ENCODE measurements at places on chromosomes 11 and 22.

DNA sequence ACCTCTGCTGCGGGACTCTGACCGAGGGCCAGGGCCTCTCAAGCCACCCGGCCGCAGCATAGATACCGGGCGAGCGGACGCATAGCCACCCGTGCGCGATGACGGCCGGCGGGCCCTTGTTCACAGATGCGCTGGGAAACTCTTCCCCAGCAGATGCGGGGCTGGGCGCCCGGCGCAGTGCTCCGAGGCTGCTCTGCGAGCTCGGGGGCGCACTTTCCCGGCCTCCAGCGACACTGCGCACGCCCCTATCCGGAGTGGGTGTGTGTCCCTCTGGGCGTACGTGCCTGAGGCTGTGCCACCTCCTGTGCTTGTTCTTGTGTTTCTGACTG is 104.7 kb upstream of the E2F8 start:
- no peak for DNase-seq

GRCh38 chr11:68293708-68294107 is 18.7 kb upstream of the LRP5 start:
- no peak for DNase-seq

DNA sequence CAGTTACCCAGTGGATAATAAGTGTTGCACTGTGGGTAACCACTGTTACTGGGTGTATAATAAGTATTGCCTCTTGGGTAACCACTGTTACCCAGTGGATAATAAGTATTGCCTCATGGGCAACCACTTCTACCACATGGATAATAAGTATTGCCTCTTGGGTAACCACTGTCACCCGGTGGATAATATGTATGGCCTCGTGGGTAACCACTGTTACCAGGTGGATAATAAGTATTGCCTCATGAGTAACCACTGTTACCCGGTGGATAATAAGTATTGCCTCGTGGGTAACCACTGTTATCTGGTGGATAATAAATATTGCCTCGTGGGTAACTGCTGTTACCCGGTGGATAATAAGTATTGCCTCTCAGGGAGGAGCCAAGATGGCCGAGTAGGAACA is 29.7 kb upstream of the NXPE4 start:
- DNase-seq = no peak

DNA sequence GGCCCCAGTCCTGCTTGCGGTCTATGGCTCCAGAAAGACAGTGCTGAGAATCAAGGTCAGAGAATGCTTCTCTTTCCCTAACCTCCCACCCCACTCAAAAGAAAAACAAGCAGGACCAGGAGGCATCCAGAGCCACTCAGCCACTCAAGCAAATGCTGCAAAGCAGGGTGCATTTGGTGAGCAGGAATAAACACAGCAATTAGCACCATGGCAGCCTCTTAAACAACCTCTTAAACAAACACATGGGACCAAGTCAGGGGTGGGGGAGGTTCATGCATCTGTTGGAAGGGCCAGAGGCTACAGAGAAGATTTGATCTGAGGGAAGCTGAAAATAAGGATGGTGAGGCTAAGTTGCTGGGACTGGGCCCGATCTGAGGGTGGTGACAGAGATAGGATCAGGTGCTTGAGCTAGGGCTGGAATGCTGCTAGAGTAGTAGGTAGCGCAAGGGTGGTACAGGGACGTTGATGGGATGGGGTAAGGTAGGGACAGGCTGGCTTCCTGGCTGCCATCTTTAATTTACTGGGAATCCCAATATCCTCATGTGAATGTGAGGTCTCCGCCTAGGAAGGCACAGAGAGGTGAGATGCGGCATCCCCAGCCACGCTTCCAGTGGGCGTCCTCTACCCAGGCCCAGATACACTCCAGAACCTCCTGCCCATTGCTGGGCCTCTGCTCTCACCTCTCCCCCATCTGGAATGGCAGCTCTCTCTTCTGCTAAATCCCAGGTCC is 26.6 kb upstream of the LMO1 start:
- DNase-seq = no peak

GRCh38 chr11:112398798-112399478 is 138.3 kb upstream of the PLET1 start:
- no peak for DNase-seq

DNA sequence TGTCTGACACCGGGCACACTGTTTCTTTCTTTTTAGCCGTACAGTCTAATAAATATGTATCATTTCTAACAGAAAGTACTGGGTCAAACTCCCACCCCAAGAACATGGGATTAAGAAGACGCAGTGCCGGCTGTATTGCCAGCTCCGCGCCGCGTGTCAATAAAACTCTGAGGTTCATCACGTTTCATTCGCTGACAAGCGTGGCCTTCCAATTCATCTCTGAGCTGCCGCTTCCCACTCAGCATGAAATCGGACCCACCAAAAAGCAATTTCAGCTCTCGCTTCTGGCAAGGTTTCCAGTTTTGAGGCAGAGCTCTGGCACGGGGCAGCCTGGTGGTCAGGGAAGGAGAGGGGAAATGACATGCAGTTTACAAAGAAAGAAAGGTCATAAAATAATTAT is 819.8 kb downstream of the OPCML start:
- no peak for DNase-seq

Data from cardiac septum (tissue), 1 donor.